Mesenteric fat pad (tissue), 1 donor: ENCODE measurements at places on chromosomes 4 and X. TPM values are rescaled to one million over a fixed set of nuclear protein-coding genes. Genes with fewer than 3 reads are reported as not detected.

Gene HUWE1
- total RNA-seq, result 178 TPM

Gene MEPE
- total RNA-seq, result not detected

Gene HTR2C
- not detected for total RNA-seq

Gene RNF175
- total RNA-seq, result 0.45 TPM

Gene NAA11
- not detected for total RNA-seq

Gene RNF212
- 4.2 TPM for total RNA-seq

DNA sequence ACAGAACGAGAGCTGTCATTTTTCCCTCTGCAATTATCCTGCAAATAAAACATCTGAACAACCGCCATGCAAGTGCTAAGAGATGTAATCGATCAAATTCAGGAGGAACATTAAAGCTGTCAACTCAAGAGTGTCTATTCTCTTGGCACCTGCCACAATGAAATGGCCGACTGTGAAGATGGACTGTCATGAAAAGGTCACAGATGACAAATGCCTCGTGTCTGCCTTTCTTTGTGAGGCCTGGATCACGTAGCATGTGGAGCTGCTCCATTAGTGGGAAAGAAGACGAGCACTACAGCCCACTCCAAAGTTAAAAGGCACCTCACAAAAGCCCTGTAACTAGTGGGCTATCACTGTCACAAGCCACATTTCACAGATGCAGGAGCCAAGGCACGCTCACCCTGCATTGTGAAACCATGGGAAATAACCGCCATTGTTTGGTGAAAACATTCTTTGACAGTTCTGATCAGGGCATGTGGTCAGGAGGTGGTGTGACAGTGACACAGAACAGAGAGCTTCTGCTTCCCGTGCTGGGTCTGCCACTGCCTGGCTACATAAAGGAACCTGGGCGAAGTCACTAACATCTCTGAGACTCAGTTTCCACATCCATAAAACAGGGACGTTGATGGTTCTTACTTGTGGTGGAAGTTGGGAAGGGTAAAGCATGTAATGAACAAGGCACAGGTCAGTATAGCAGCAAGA lies 98.9 kb downstream of the EVC2 start:
- no peak for DNase-seq

- no peak for DNase-seq
Measured at GRCh38 chrX:139077281-139078250, 366.0 kb upstream of the FGF13 start.

DNA sequence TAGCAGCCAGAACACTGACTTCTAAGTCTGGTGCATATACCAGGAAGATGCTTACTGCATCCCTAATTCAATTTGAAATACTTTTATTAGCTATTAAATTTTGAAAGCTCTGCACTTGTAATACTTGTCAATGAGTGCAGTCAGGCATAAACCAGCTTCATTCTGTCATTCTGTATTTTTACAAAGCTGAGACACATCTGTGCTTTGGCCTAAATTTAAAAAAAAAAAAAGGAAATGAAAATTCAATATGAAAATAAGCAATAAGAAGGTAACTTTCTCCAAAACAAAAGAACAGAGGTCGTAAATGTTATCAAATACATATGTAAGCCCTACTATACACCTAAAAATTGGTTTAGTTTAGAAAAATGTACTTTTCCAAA lies 7.0 kb downstream of the SMIM14 start:
- no peak for DNase-seq

DNA sequence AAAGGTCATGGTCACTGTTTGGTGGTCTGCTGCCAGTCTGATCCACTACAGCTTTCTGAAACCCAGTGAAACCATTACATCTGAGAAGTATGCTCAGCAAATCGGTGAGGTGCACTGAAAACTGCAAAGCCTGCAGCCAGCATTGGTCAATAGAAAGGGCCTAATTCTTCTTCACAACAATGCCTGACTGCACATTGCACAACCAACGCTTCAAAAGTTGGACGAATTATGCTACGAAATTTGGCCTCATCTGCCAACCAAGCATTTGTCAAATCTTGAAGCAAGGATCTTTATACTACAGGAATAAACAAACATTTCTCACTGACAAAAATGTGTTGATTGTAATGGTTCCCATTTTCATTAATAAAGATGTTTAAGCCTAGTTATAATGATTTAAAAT lies 90.4 kb downstream of the EIF4E start:
- no peak for DNase-seq

DNA sequence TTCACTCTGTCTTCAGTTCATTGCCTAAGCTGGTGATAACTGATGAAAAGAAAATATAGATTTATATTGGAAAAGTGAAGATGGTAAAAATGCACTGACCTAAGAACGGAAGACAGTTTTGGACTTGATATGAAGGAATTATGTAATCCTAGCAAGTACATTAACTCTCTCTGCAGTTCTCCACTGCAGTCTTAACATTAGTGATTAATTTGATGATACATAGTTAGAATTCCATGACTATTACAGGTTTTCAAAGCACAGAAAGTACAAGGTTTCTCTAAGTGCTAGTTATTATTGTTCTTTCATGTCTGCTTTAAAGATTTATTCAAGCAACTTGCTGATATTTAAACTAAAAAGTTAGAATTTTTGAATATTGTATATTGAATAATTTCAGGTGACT lies 1591.7 kb upstream of the ADGRL3 start:
- DNase-seq, result no peak

DNA sequence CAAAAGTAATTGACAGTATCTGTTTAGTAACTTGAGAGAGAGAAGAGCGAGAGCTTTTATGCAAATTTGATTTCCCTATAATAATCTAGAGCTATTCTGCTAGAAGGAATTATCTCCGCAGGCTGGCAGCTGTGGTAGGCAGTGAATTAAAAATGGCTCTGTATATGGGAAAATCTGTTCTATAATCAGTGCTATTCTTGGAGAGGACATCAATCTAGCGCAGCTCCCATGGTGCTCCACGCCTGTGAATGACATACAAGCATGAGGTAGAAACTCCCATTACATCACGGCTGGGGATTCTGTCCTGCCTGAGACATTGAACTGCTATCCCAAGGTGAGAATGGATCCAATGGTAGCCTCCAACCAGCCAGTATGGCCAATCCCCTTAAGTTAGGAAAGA lies 179.0 kb downstream of the DHX15 start:
- DNase-seq, result no peak

DNA sequence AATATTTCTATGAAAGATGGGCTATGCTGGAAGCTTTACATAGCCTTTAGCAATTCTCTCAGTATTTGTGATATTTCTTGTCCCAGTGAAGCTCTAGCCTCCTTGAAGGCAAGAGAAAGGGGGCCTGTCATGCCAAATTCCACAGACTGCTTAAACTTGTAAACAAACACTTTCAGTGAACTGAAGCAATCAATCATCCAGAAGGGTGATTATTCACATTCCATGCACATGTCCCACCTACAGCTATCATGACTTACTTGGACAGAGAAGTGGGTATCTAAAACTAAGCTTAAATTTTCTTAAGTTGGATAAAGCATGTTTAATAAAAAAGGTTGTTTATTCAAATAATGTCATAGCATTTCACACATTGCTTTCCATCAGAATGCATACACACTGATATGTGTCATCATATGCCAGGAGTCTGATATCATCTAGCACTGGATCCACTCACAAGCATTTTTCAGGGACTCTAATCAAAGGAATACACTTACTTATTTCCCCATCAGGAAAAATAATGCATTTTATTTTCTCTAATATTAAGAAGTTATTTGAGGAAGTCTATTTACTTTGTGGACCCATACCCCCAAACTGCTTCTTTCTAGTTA lies 1.2 kb upstream of the FSTL5 start:
- DNase-seq, result no peak

- no peak for DNase-seq
Measured at GRCh38 chr4:6205973-6206372, 5.6 kb upstream of the JAKMIP1 start.

DNA sequence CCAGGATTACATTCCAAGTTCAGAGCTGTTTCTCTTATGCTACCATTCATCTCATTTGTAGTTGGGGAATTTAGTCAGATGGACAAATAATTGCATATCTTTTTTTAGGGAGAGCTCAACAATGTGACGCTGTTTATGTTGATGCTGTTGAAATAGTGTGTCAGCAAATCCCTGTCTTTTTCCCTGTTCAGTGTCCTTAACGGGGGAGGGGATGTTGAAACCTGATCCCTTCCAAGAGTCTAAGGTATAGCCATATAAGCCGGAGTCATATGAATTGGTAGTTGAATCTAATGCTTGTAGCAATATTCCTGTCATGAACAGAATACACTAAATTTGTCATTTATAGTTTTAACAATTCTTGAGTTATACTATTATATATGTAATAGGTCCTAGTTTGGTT lies 293.5 kb upstream of the FAT1 start:
- DNase-seq, result no peak

DNA sequence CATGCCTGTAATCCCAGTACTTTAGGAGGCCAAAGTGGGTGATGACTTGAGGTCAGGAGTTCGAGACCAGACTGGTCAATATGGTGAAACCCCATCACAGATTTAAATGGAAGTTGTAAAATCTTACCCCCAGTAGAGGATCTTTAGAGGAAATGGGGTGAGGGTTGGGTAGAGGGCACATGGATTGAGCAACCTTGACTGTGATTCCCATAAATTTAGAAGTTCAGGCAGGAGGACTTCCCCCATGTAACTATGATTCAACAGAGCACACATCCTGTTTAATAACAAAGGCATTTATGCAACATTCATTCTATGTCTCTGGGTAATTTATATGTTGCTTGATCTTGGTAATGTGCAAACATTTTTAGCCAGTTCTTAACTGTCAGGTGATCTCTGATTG lies 143.1 kb downstream of the RBM47 start:
- DNase-seq, result no peak

GRCh38 chrX:134752558-134752957 lies 94.3 kb upstream of the PLAC1 start:
- DNase-seq, result no peak

GRCh38 chr4:91099666-91100065 lies 972.5 kb downstream of the CCSER1 start:
- DNase-seq, result no peak

- DNase-seq, result no peak
Measured at GRCh38 chrX:148580016-148580415, 79.6 kb downstream of the AFF2 start.

DNA sequence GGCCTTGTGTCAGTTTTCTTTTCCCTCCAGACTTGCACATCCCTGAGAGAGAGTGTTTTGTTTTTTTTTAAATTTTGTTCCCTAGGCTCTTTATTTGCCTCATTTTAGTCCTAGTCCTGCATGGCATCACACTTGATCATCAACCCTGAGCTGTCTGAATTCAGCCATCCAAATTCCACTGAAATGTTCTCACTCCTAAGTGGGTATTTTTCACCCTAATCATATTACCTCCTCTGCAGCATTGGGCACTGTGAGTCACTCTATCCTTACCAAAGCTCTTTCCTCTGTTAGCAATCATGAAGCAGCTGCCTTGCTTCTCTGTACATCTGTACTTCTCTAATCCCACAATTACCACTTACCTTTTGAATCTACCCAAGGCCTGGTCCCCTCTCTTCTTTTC lies 356.6 kb upstream of the MAGEB2 start:
- DNase-seq, result no peak

GRCh38 chr4:148053298-148054003 lies 321.6 kb downstream of the ARHGAP10 start:
- DNase-seq, result no peak

GRCh38 chr4:86536151-86536550 lies 58.0 kb upstream of the PTPN13 start:
- DNase-seq, result no peak

GRCh38 chr4:15888515-15888914 lies 50.0 kb downstream of the FGFBP1 start:
- no peak for DNase-seq

- no peak for DNase-seq
Measured at GRCh38 chr4:122824616-122825015, 2.0 kb upstream of the FGF2 start.

DNA sequence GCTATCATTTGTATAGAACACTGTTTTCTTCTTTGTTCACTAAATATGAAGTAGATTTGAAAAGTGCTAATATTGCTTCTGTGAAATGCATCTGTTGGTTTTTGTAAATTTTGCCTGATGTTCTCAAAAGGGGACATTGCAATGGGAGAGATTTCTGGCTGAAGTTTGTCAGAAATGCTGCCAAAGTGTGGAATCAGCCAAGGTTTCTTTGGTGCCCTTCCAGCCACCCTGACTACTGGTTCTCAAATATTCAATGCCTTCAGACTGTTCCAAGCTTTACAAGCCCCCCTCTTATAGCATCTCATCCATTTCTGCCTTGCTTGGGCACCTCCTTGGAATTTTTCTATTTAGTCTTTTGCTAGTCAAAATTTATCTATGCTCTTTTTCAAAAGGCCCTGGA lies 60.6 kb upstream of the TMLHE start:
- DNase-seq, result no peak

DNA sequence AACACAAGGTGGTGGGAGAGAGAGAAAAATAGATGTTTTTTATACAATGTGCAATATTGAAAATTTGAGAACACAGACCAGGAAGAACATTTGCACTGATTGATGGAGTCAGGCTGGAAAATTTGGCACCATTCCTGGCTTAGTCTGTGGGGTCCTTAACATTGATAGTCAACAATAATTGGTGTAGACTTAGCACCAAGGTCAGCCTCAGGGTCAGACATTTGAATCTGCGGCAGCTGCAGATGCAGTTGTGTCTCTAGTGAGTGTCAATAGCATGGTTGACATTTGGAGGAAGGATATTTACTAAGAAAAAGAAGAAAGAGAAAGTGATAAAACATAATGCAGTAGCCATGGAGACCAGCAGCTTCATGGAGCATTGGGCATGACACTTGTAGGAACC lies 31.5 kb upstream of the GLRA3 start:
- DNase-seq, result no peak

- DNase-seq, result no peak
Measured at GRCh38 chr4:41554905-41555304, 16.9 kb downstream of the LIMCH1 start.

DNA sequence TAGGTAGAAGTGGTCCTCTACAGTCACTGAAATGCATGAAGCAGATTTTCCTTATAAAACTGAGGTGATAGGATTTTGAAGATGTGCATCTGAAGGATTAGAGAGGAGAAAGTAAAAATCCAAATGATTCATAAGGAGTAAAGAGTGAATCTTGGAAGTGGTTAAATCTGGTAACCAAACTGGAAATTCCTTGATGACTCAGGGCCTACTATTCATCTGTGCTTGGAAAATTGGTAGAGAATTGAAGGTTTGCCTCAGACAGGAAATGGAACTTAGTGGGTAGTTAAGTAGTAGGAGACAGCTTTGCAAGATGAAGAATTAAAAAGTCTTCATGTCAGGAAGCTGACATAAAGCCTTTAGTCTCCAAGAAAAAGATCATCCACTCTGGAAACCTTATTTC lies 368.9 kb upstream of the CTSO start:
- no peak for DNase-seq

DNA sequence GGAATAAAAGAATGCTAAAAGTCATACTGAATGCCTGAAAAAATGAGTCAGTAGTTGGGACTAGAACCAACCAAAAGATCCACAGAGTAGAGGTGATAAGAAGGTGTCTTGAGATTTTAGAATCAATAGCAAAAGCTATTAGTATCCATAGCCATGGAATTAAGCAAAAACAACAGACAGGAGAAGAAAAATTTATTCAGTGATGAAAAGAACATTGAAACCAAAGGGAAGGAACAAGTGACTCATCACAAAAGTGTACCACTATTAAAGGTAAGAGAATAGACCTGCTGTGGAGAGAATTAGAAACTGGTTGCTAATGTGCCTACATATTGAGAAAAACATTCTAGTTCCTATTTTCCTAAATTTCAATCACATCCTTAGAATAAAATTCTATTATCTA lies 182.0 kb upstream of the NEIL3 start:
- DNase-seq, result no peak
